Mesenteric fat pad (tissue), 1 donor: ENCODE measurements at places on chromosomes 7 and 10. TPM values are rescaled to one million over a fixed set of nuclear protein-coding genes. Genes with fewer than 3 reads are reported as not detected.

The IRF5 gene
- total RNA-seq: 17.3 TPM

The H2AZ2 gene
- total RNA-seq: 92.3 TPM

DNA sequence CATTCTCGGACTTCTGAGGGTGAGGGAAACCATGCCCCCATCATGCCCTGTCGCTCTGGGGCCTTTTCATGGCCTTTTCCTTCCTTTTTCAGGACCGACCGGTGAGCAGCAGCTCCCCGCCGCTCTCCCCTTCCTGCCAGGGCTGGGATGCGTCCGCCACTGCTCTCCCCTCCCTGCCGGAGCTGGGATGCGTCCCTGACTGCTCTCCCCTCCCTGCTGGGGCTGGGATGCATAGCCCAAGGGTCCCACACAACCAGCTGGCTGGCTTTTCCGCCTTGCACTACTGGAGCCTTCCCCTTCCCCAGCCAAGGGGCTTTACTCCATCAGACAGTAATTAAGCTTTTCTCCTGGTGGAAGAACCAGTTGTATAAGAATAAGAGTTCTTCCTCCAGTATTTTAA lies 129.7 kb upstream of the COBL start:
- DNase-seq: no peak

GRCh38 chr7:1915326-1915725 lies 245.2 kb downstream of the ELFN1 start:
- DNase-seq: no peak

GRCh38 chr7:112889268-112889667 lies 99.1 kb upstream of the TMEM168 start:
- DNase-seq: no peak

DNA sequence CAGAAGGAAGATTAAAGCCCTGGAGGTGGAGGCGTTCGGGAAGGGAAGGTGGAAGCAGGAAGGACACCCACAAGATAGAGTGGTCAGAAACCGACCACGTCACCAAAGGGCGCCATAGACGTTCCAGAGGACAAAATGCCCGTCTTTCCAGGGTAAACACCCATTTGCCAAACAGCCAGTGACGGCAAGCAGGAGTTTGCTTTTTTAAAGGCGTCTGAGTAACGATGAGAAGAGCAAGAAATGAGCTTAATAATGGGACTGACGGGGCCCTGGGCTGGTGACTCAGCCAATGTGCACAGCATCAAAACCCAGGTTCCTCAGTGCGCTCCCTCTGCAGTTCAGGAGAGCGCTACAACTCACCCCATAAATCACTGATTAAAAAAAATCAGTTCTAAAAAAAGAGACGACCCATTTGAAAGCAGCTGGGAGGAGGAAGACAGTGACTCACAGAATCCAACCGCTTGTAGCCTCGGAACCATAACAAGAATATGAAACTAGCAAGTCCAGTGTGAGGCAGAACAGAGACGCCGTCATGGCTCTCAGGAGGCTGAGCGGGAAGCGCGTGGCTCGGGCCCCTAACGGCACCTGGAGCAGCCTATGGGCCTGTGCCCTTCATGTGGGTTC lies 5.9 kb downstream of the DIP2C start:
- DNase-seq: no peak

GRCh38 chr7:70782796-70783195 lies 349.1 kb upstream of the GALNT17 start:
- DNase-seq: no peak
